B cell (primary cell): ENCODE measurements at places on chromosomes 12 and 14.

- peaks cover 4% of the 10 kb centered on the region for H3K4me1 ChIP-seq
- H3K4me3 ChIP-seq, result no peak overlapping the region
- H3K36me3 ChIP-seq, result peaks cover 6% of the 10 kb centered on the region
- DNase-seq, result no peak
- H3K27ac ChIP-seq, result no peak overlapping the region
- H3K27me3 ChIP-seq, result no peaks in the 10 kb centered on the region
Observed at GRCh38 chr12:101785671-101786070, 45.1 kb downstream of the GNPTAB start.

- H3K27me3 ChIP-seq, result no peaks in the 10 kb centered on the region
- no peak overlapping the region for H3K4me3 ChIP-seq
- H3K36me3 ChIP-seq, result no peaks in the 10 kb centered on the region
- no peak overlapping the region for H3K27ac ChIP-seq
- H3K4me1 ChIP-seq, result peaks cover 42% of the 10 kb centered on the region
Observed at GRCh38 chr12:47267571-47267970, 187.8 kb upstream of the AMIGO2 start.

- DNase-seq, result peak; percentile 30
- no peaks in the 10 kb centered on the region for H3K27me3 ChIP-seq
- peaks cover 21% of the 10 kb centered on the region for H3K4me1 ChIP-seq
- no peak overlapping the region for H3K4me3 ChIP-seq
Observed at GRCh38 chr12:13981990-13982389, 588 bp upstream of the GRIN2B start.

DNA sequence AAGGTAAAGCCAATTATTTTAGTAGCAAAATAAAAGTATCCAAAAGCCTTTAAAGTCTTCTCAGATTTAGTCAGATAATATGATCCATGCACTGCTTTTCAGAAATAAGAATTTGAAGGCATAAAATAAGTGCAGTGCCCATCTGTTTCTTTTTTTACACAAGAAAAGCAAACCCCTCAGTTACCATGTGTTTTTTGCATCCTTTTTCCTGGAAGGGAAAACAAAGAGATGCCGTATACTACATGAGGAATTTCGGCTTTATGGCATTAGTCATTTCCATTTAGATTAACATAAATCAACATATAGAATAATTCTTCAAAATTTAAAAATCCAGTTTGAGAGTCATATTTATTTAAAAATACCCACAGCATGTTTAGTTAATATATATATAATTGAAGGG is 70.0 kb upstream of the GNPNAT1 start:
- DNase-seq, result no peak
- no peak overlapping the region for H3K27ac ChIP-seq
- no peak overlapping the region for H3K4me3 ChIP-seq
- H3K4me1 ChIP-seq, result no peaks in the 10 kb centered on the region
- no peaks in the 10 kb centered on the region for H3K27me3 ChIP-seq

GRCh38 chr12:87094356-87094755 is 838.2 kb upstream of the MGAT4C start:
- H3K4me3 ChIP-seq, result no peak overlapping the region
- no peak overlapping the region for H3K27ac ChIP-seq
- H3K36me3 ChIP-seq, result no peaks in the 10 kb centered on the region
- DNase-seq, result no peak

GRCh38 chr12:19778172-19778571 is 338.9 kb downstream of the AEBP2 start:
- no peak overlapping the region for H3K4me3 ChIP-seq
- DNase-seq, result no peak
- no peaks in the 10 kb centered on the region for H3K27me3 ChIP-seq
- no peaks in the 10 kb centered on the region for H3K4me1 ChIP-seq
- no peaks in the 10 kb centered on the region for H3K36me3 ChIP-seq

DNA sequence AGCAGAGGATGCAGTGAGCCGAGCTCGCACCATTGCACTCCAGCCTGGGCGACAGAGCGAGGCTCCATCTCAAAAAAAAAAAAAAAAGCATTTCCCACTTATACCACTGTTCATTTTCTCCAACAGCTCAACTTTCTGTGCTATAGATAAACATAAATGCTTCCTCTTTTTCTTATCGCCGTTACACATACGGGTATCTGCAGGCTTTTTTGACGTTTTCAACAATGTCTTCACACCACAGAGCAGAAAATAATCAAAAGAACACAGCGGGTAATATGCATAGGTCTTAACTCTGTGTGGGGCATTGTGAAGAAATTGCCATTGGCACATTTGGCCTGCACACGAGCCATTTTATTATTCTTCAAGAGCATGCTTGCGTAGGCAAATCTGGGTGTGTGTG is 86.4 kb downstream of the CAPZA3 start:
- no peak overlapping the region for H3K4me3 ChIP-seq
- H3K27ac ChIP-seq, result no peak overlapping the region
- H3K4me1 ChIP-seq, result no peaks in the 10 kb centered on the region
- H3K27me3 ChIP-seq, result no peaks in the 10 kb centered on the region
- no peaks in the 10 kb centered on the region for H3K36me3 ChIP-seq

GRCh38 chr14:61451491-61451890 is 130.1 kb downstream of the PRKCH start:
- H3K36me3 ChIP-seq, result no peaks in the 10 kb centered on the region
- no peak for DNase-seq
- no peak overlapping the region for H3K27ac ChIP-seq
- H3K27me3 ChIP-seq, result no peaks in the 10 kb centered on the region
- no peaks in the 10 kb centered on the region for H3K4me1 ChIP-seq

DNA sequence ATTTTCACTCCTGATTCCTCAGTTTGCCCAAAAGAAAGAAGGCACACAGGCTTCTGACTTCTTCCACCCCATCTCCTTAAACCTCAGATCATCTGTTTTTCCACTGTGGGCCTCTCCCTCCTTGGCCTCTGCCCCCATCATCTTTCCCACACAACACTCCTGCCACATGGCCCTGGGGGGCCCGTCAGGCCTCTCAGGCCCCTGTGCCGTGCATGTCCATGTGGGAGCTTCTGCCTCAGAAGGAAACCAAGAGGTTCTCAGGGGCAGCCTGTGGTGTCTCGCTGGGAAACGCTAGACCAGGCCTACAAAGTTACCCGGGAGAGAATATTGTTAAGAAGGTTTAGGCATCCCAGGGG is 8.0 kb downstream of the KLHL33 start:
- H3K27ac ChIP-seq, result peak overlapping the region; percentile 89
- peak overlapping the region; percentile 34 for H3K4me3 ChIP-seq
- peaks cover 49% of the 10 kb centered on the region for H3K4me1 ChIP-seq
- no peaks in the 10 kb centered on the region for H3K27me3 ChIP-seq
- H3K36me3 ChIP-seq, result no peaks in the 10 kb centered on the region

- peaks cover 87% of the 10 kb centered on the region for H3K4me1 ChIP-seq
- peak overlapping the region; percentile 83 for H3K27ac ChIP-seq
- H3K36me3 ChIP-seq, result no peaks in the 10 kb centered on the region
- DNase-seq, result peak; percentile 83
- H3K4me3 ChIP-seq, result no peak overlapping the region
- H3K27me3 ChIP-seq, result no peaks in the 10 kb centered on the region
Observed at GRCh38 chr12:4145990-4146859, 127.3 kb upstream of the CCND2 start.

- H3K27ac ChIP-seq, result no peak overlapping the region
- DNase-seq, result no peak
- no peaks in the 10 kb centered on the region for H3K4me1 ChIP-seq
Observed at GRCh38 chr12:123398550-123399254, 14.8 kb downstream of the KMT5A start.

GRCh38 chr12:26847431-26847830 is 14.4 kb upstream of the ITPR2 start:
- no peaks in the 10 kb centered on the region for H3K27me3 ChIP-seq
- H3K27ac ChIP-seq, result no peak overlapping the region
- H3K4me1 ChIP-seq, result peaks cover 12% of the 10 kb centered on the region
- no peak for DNase-seq
- H3K4me3 ChIP-seq, result no peak overlapping the region
- H3K36me3 ChIP-seq, result no peaks in the 10 kb centered on the region

GRCh38 chr12:46983959-46984841 is 95.2 kb upstream of the PCED1B start:
- no peaks in the 10 kb centered on the region for H3K36me3 ChIP-seq
- no peaks in the 10 kb centered on the region for H3K27me3 ChIP-seq
- no peak overlapping the region for H3K27ac ChIP-seq
- H3K4me1 ChIP-seq, result no peaks in the 10 kb centered on the region
- peak; percentile 51 for DNase-seq

DNA sequence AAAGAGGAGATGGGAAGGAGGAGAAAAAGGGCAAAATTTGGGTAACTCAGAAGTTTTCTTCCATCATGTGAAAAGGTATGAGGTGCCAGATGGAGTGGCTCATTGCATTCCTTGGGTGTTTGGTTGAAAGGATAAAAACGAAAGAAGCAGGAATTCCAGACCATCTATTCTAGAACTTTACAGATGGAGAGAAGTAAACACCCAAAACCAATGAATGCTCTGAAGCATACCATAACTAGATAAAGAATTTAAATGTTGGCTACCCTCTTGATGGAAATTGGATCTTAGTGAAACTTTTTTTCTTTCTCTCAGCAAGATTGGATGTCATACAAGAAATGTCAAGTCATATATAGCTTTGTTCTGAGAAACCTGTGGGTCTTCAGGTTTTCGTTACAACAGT is 175.6 kb upstream of the FAR2 start:
- H3K4me3 ChIP-seq, result no peak overlapping the region
- H3K36me3 ChIP-seq, result no peaks in the 10 kb centered on the region
- no peaks in the 10 kb centered on the region for H3K4me1 ChIP-seq

- H3K4me3 ChIP-seq, result no peak overlapping the region
- H3K36me3 ChIP-seq, result no peaks in the 10 kb centered on the region
- no peak for DNase-seq
- H3K4me1 ChIP-seq, result no peaks in the 10 kb centered on the region
- H3K27ac ChIP-seq, result no peak overlapping the region
Observed at GRCh38 chr12:117387832-117388231, 26.4 kb upstream of the NOS1 start.

GRCh38 chr12:27504507-27504906 is 19.5 kb upstream of the PPFIBP1 start:
- DNase-seq, result no peak
- no peak overlapping the region for H3K27ac ChIP-seq
- no peaks in the 10 kb centered on the region for H3K36me3 ChIP-seq
- H3K27me3 ChIP-seq, result no peaks in the 10 kb centered on the region
- H3K4me3 ChIP-seq, result no peak overlapping the region

DNA sequence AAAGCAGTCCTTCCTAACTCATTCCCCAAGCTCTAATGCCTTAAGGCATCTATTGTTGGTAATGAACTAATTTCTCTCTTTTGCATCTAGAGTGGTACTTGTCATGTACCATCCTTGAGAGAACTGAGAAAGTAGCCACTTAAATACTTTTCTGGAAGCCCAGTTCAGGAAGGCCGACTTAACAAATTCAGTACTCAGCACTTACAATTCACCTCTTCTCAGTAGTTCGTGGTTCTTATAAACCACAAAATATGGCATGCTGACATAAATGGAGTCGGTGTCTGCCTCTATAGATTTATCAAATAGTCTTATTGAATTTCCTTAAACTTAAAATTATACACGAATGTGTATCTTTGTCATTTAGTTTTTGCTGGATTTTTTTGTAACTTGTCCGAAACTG is 9.4 kb upstream of the COCH start:
- H3K4me3 ChIP-seq, result no peak overlapping the region
- H3K27me3 ChIP-seq, result no peaks in the 10 kb centered on the region
- peaks cover 13% of the 10 kb centered on the region for H3K4me1 ChIP-seq
- DNase-seq, result no peak
- H3K27ac ChIP-seq, result no peak overlapping the region

DNA sequence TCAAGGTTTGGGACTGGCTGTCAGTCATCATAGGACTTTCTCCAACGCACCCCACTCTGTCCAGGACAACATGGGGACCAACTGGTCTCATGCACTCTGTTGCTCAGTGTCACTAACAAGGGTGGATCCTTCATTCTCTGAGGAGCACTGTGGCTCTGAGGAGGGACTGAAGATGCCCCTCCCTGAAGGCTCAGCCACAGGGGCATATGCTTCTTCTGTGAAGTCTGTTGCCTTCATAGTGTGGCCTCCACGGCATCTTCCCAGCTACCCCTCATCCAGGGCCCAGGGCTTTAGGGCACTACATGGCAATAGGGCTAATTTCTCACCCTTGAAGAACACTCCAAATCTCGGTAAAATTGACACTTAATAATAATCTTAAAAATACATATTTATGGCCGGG is 14.3 kb upstream of the IFI27L2 start:
- DNase-seq, result no peak
- H3K4me3 ChIP-seq, result no peak overlapping the region
- H3K27me3 ChIP-seq, result no peaks in the 10 kb centered on the region
- no peak overlapping the region for H3K27ac ChIP-seq

GRCh38 chr12:128797119-128798118 is 26.3 kb downstream of the SLC15A4 start:
- peaks cover 2% of the 10 kb centered on the region for H3K36me3 ChIP-seq
- no peak overlapping the region for H3K4me3 ChIP-seq
- DNase-seq, result peak; percentile 75
- H3K27ac ChIP-seq, result peak overlapping the region; percentile 93
- H3K4me1 ChIP-seq, result peaks cover 84% of the 10 kb centered on the region

GRCh38 chr12:17928708-17929366 is 161.2 kb downstream of the RERGL start:
- no peaks in the 10 kb centered on the region for H3K36me3 ChIP-seq
- no peak for DNase-seq
- no peak overlapping the region for H3K4me3 ChIP-seq
- no peaks in the 10 kb centered on the region for H3K4me1 ChIP-seq

- no peak for DNase-seq
- H3K4me3 ChIP-seq, result no peak overlapping the region
- no peaks in the 10 kb centered on the region for H3K27me3 ChIP-seq
- H3K36me3 ChIP-seq, result no peaks in the 10 kb centered on the region
- no peak overlapping the region for H3K27ac ChIP-seq
Observed at GRCh38 chr12:2999265-2999841, 40.2 kb downstream of the TEAD4 start.
